Myocyte (in vitro differentiated cells): ENCODE measurements at places on chromosomes 16 and 17. TPM values are rescaled to one million over a fixed set of nuclear protein-coding genes. Genes with fewer than 3 reads are reported as not detected.

CD300LF gene
- 0.26 TPM in 1 of 2 replicates, not detected in the other for total RNA-seq

KRT28 gene
- not detected in 2 replicates for total RNA-seq

TEPSIN gene
- 17.3 and 23.8 TPM in 2 replicates for total RNA-seq

MARF1 gene
- 12.3 and 16.2 TPM in 2 replicates for total RNA-seq
